ENCODE measurements at places on chromosomes 7 and 10. TPM values are rescaled to one million over a fixed set of nuclear protein-coding genes. Genes with fewer than 3 reads are reported as not detected.
A peak's percentile ranks its signal among the peaks of the same experiment; 100 is the strongest.

Gene COX19
- total RNA-seq = 21.3 TPM

DNA sequence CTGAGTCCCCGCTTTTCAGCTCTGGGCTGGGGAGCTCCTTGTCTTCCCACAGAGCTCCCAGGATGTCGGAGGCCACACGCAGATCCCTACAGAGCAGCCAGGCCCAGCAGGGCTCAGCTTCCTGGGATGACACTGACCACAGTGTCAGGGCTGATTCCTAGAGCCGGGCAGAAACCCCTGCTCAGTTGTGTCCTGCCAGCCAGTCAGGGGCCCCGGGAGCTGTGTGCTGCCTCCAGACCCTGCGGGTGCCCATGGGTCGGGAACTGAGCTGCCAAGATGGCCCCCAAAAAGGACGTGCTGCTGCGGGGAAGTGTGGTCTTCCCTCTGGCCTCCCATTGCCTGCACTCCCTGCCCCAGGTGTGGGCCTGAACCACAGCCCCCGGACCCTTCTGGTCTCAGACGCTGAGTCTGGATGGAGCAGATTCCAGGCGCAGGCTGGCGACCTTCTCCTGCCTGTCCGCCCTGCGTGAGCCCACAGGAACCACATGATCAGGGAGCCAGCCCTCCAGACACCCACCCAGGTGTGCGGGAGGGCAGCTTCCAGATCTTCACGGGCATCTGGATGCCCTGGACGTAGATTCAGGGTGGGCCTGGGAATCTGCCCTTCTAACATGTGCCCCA lies 217.4 kb downstream of the MAD1L1 start:
- peak; percentile 33 for DNase-seq

DNA sequence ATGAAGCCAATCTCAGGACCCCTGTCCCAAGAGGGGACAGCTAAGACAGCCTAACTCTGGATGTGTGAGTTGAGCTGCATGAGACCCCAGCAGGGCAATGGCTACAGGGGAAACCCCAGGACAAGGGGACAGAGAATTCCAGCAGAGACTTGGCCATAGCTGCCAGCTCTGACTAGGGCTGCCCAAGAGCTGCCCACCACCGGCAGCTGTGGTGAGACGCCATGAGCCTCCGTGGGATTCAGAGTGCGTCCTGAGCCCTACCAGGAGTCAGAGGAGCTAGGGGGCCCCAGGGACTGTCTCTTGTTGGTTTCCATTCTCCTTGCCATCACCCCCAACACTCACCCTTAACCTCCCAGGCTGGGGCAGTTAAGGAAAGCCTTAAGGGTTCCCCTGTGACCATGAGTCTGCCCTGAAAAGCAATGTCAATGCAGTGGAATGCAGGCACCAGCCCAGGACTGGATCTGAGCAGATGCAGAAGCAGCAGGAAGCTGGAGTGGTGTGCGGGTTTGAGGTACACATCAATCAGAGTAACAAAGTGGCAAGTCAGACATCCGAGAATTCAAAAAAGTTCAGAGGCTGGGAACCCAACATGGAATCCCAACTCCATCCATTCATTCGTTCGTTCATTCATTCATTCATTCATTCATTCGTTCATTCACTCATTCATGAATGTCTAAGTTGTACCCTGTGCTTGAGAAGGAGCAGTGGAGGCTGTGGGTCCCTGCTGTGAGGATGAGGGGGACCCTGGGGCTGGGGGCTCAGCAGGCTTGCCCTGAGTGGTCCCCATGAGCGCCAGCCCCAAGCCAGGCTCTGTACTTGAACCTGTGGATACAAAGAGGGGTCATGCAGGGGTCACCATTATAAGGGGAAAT lies 52.9 kb downstream of the C10orf120 start:
- no peak for DNase-seq

DNA sequence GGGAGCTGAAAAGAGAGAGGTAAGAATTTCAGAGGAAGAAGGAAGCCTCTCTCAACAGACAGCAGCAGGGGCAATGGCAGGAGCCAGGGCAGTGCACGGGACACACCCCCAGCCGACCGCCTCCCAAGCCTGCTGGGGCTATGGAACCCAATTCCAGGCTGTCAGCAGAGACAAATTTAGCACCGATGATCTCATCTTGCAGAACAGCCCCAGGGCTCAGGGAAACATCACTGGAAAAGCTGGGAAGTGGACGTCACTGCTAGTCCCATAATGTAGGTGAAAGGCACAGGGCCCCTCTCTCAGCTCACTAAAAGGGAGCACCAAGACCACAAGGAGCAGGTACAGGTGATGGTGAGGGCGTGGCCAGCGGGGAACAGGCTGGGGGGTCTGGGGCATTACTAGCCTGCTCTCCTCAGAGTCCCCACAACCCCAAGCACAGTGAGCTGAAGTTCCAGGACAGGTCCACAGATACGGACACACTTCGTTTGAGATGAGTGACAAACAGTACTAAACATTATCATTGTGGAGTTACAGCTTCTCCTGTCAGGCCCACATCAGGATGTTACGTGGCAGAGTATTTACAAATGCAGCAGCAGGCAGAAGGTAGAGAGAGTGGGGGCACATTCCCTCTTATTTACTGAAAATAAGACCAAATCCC lies 103.7 kb downstream of the PLXNA4 start:
- no peak for DNase-seq

- DNase-seq = no peak
Measured at GRCh38 chr10:70381471-70382421, 679 bp downstream of the LRRC20 start.

GRCh38 chr10:128519581-128519980 lies 393.4 kb upstream of the MKI67 start:
- DNase-seq = no peak
